CD4-positive, alpha-beta T cell treated with Interleukin-2 at 100 ng/mL for 4 hours (primary cell): ENCODE measurements at places on chromosomes 3 and 15.

GRCh38 chr3:104547031-104547430 lies 819.7 kb upstream of the ALCAM start:
- DNase-seq = no peak

GRCh38 chr3:45024542-45025255 lies 1.4 kb upstream of the CLEC3B start:
- no peak for DNase-seq

DNA sequence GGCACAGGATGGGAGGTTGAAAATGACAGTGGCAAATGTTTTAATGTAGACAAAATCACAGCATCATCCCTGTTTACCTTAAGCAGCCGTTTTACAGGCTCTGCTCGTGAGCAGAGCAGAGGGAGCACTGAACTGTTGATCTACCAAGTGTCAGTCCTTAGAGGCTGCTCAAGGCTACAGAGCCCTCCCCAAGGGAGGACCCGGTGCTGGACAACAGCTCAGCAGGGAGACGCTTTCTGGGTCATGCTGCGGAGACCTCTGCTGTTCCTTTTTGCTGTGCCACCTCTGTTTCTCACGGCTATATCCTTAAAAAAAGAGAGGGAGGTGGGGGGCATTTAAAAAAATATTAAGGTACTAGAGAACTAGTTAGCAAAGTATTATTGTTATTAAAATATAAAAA lies 400.2 kb downstream of the GABRB3 start:
- no peak for DNase-seq

- DNase-seq = no peak
Measured at GRCh38 chr3:47120138-47120537, 43.8 kb downstream of the SETD2 start.

DNA sequence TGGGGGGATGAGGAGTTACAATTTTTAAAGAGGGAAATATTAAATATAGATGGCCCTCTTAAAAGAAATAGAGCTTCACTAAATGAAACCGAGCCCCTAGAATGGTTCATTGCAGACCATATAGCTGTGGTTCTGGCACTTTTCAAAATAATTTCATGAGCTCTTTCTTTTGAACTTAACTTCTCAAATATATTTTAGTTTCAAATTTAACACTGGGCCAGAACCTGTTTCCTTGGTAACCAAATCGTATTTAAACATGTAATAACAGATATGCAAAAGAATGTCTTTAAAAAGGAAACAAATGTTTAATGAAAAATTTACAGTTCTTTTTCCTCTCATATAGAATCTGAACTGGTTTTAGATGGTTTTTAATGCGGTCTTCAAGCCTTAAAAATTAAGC lies 20.1 kb downstream of the ZBTB38 start:
- DNase-seq = no peak

DNA sequence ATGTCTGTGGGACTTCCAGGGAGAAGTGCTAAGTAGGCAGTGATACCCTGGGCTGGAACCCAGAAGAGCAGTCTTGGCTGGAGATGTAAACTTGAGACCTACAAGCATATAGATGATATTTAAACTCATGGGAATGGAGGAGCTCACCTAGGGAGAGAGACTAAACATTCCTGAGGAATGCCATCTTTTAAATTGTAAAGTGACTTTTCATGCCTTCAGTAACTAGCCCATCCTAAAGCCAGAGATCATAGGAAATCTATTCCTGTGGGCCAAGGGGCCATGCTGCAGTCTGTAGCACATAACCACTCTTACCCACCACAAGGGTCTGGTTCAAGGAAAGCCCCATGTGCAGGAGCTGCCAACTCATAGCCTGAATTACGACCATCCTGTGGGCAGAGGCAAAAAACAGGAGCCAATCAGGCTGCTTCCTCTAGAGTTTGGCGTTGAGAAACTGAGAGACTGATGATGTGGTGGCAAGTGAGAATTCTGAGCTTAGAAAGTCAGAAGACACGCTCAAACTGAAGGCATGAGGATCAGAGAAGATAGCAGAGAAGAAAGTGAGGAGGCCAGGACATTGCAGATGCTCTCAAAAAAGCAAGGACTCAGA lies 37.5 kb downstream of the CTDSPL start:
- DNase-seq = no peak

DNA sequence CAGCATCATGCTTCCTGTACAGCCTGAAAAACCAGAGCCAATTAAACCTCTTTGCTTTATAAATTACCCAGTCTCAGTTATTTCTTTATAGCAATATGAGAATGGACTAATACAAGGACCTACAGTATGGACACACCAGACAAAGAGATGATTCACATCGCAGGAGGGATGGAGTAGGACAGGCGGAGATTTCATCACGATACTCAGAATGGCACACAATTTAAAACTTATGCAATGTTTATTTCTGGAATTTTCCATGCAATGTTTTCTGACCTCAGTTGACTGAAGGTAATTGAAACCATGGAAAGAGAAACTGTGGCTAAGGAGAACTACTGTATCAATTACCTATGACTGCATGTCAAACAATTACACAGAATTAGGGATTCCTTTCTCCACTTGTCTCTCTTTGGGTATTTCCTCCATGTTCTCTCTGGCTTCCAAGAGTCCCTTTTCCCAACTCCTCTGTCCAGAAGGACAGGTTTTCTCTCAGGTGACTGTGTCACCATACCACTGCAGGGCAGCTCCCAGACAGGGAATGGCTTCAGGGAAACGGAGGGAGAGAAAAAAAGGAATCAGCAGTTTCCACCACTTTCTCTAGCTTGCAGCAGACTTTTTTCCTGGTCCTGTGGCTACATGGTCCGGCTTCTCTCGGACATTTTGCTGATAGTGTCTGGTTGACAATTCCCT lies 3.0 kb upstream of the ANO10 start:
- DNase-seq = no peak

- DNase-seq = peak; percentile 39
Measured at GRCh38 chr3:128426128-128426921, 40.4 kb downstream of the DNAJB8 start.

DNA sequence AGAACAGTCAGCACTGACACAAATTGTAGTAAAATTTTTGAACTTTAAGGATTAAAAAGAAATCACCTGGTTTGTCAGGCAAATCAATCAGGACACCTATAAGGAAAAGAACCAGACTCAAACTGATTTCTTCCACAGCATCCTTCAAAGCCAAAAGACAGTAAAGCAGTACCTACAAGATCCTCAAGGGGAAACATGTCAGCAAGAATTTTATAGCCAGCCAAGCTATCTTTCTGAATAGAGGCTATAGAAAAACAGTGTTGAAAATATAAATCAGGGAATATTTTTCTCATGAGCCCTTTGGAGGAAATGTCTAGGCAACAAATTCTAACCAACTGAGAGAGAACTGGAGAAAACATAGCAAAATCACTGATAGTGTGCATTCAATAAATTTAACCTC lies 301.4 kb upstream of the UBE2E2 start:
- DNase-seq = no peak

DNA sequence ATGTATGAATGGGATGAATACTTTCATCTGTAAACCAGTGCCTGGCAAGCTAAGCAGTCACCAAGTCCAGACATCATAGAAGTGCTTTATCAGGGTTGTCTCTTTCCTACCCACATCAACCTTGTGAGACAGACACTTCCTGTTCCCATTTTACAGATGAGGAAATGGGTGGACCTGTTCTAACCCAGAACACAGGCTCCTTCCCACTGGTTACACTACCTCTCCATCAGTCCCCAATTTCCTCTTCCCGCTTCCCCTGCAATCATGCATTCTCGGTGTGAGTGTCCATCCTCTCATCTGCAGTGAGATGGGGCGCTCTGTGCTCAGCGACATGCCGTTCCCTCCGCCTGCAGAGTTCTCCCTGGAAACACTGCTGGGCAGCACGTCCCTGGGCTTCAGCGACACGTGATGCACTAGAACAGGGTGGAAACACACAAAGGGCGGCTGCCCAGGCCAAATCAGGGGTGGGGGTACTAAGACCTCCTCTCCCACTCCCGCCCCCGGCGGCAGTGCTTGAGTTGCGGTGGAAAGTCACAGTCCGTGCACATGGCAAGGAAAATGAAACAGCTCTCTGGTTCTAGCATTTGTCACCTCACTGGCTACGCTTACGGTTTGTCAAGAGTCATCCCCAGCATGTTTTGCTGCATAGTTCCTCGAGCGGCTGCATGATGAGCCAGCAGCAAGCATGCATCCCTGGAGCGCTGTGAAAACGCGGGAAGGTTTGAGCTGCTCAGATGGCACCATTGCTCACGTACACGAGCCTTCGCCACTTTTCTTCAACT lies 201.1 kb downstream of the ADAMTS17 start:
- no peak for DNase-seq

DNA sequence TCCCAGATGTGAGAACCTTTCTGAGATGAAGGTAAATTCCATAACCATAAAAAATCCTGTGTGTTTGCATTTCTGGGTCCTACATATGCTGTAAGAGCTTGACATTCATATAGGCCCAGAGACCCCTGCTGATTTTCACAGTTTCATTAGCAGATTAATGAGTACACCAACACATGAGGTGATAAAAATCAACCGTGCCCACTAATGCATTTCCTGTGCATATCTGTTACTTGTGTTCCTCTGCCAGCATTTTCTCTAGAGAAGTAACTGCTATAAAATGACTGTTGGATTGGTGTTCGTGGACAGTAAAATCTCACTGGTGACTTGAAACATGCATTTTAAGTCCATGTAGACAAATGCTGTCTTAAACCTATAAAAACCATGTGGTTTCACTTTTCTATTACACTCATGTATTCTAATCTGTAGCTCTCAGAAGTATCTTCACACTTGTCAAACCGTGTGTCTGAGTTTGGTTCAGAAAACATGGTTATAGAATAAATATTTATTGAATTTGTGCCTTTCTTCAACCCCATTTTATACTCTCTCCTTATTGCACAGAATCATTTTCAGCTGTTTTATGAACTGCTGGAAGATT lies 14.6 kb downstream of the MAP2K5 start:
- no peak for DNase-seq

DNA sequence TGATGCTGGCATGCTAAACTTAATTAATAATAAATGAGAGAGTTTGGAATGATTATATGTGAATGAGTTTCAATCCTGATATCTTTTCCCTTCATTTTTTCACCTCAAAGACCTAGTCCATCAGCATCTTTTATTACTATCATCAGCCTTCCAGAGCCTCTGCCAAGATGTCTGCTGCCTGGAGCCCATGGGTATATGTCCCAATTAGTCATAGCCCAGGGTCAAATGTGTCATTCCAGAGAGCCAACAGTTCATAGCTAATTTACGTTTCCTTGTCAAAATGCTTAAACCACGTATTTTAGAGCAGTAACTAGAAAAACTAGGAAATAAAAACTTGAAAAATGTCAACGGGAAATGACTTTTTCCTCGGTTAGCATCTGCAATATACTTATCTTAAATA lies 457.9 kb downstream of the SI start:
- no peak for DNase-seq

GRCh38 chr3:173703771-173704170 lies 306.2 kb downstream of the NLGN1 start:
- no peak for DNase-seq

- no peak for DNase-seq
Measured at GRCh38 chr3:11625376-11626083, 18.2 kb downstream of the VGLL4 start.

DNA sequence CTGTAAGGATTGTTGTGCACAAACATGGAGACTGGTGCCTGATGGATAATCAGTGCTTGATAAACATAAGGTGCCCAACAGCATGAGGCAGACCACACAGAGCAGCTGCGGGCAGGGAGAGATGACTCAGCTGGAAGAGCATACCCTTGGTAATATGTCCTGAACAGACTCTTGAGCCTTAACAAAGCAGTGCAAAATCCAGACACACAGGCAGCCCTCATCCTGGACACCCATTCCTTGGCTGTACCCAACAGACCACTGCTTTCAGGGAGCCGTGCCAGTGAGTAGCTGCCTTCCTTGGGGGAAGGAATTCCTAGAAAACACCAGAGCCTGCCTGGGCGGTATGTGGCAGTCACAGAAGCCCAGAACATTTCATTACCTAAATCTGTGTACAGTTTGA lies 156.2 kb downstream of the CLSTN2 start:
- DNase-seq = no peak

DNA sequence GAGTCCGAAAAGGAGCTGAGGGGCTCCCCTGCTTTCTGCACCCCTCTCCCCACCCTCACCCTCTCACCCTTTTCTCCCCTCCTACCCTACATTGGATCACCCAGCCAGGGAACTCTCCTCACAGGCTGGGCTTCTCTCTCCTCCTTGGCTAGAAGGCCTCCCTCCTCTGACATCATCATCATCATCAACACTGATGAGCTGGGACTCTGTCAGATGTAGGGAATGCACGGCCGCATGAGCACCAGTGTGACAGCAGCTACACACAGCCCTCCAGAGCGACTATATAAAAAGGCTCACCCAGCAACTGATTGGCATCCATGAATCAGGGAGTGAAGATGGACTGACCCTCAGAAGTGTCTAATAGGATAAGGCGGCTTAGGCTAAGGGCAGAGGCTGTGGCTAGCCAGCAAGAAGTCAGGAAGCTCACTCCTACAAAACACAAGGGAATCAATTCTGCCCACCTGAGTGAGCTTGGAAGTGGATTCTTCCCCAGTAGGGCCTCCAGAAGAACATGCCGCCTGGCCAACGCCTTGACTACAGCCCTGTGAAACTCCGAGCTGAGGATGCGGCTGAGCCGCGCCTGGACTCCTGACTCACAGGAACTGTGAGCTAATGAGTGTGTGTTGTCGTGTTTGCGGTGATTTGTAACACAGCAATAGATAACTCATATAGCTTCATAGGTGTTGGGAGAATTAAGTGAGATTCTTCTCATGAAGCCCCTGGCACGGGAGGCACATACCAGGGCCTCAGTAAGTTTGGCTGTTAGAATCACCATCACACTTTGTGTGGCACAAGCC lies 147.6 kb downstream of the FAM43A start:
- no peak for DNase-seq

GRCh38 chr15:100115066-100115710 lies 226.6 kb downstream of the ADAMTS17 start:
- no peak for DNase-seq

DNA sequence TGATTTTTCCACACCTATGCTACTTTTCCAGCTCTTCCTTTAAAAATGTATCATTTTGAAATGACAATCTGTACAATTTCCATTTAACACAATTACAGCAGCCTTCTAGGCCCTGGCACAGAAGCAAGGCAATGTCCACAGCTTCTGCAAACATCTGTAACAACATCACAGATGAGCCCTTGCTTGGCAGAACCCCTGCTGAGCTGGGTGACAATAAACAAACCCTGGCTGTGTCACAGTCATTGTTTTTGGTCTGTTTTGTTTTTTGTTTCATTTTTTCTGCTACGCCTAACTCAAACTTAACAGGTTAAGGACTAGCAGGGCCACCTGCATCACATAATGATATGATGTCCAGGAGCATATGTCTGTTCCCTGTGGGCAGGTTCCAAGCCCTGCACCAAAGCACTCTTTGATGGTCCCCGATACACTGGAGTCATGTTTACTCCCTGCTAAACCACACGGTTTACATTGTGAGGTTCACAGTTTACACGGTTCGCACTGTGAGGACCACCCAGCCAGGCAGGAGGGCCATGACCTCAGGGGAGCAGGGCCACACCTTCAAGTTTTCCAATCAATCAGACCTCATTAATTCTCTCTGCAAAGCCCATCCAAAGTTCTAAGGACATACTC lies 186.8 kb upstream of the CHRNA7 start:
- DNase-seq = no peak
